Colonic mucosa (tissue), 4 donors: ENCODE measurements at places on chromosomes 5 and 9. TPM values are rescaled to one million over a fixed set of nuclear protein-coding genes. Genes with fewer than 3 reads are reported as not detected.

TXNDC8 gene
- total RNA-seq: not detected

GRCh38 chr9:38280251-38280800 lies 112.2 kb upstream of the ALDH1B1 start:
- DNase-seq: no peak

DNA sequence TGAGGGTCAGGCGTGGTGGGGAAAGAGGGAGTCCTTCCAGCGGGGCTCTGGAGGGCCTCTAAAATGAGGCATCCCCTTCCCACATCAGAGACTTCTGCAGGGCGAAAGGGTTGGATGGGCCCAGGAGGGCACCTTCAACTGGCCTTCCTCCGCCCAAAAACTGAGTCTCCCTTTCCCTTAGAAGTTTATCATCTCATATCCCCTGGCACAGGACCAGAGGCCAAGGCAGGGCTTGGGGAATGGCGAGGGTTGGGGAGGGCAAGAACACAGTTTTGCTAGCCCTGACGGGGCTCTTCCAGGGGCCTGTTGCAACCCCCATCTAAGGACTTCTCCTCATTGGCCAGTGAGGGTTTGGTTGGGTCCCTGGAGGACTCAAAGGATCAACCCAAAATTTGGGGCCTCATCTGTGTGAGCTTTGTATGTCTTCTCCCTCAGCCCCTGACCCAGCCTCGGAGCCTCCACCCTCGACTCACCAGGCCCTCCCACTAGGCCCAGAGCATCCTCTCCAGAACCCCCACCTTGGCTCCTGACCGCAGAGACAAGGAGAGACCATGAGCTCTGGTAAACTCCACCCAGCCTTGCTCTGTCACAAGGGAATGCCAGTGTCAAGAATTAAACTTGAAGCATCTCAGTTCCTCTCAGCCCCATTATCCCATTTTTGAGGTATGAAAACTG lies 24.1 kb downstream of the AQP7 start:
- no peak for DNase-seq

- DNase-seq: no peak
Measured at GRCh38 chr5:9151684-9152427, 394.0 kb downstream of the SEMA5A start.

GRCh38 chr5:62460578-62460983 lies 48.0 kb downstream of the IPO11 start:
- DNase-seq: no peak

DNA sequence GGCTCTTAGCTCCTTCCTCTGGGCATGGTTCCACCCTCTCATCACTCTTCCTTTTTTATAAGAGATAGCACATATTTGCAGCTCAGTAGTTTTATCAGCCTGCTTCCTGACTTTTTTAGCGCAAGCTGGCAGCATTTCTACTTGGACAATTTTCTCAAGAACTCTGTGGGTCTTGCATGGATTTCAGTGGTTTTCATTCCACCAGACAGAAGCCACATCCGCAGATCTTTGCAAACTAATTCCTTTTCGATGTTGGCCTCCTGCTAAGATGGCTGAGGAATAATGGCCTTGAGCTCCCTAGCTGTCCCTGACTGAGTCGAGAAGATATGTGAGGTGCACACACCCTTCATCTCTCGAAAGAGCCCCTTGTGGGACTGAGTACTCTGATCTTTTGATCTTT lies 49.5 kb downstream of the GALNT12 start:
- no peak for DNase-seq

DNA sequence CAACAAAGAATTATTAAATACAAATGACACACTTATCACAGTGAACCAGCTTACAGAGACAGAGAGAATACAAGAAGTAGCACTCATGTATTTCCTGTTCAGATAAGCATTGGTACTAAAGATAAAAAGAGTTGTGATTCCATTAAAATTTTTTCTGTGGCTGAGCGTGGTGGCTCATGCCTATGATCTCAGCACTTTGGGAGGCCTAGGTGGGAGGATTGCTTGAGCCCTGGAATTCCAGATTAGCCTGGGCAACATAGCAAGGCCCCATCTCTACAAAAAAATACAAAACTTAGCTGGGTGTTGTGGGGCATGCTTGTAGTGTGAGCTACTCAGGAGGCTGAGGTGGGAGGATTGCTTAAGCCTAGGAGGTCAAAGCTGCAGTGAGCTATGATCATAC lies 32.9 kb downstream of the FCHO2 start:
- DNase-seq: no peak

DNA sequence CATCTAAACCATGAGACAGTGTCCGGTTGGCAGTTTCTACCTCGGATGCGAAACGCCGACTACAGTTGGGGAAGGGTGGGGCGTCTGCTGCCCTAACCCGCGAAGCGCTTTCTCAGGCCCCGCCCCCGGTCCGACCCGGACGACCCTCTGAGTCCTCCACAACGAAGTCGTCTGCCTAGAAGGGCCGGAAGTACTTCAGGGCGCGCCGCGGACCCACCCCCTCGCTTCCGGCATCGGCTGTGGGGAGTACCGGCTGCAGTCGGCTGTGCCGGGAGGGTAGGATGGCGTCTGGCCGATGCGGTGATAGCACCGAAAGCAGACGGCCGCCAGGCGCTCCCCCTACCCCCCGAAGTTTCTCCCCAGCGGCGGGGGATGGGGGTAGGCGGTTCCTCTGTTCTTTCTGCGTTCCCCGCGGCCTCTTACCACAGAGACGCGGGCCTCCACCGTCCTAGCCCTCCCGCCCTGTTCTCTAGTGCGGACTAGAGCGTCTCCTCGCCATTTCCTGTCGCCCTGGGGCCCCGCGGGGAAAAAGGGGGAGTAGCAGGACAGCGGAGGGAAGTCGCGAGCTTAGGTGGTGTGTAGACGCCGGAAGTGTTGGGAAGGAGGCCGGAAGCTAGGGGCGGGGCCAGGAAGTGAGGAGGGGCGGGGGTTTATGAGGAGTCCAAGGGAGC lies at the start of gene TRIM41:
TRIM41 (plus strand) TSS at position 224 of the 671 bp plus-strand sequence. CDS start 719 bp downstream, outside the sequence.
- DNase-seq: peak; percentile 99

GRCh38 chr9:99113414-99114048 lies 8.6 kb downstream of the TGFBR1 start:
- no peak for DNase-seq
